ENCODE measurements at places on chromosomes 16 and 17. TPM values are rescaled to one million over a fixed set of nuclear protein-coding genes. Genes with fewer than 3 reads are reported as not detected.

TBC1D24 gene
- 10.8 TPM for polyA plus RNA-seq

ZNF319 gene
- 3.9 TPM for polyA plus RNA-seq

EPOP gene
- polyA plus RNA-seq, result 1.4 TPM

KAT2A gene
- polyA plus RNA-seq, result 157 TPM

RCVRN gene
- 0.30 TPM for polyA plus RNA-seq

MYH1 gene
- polyA plus RNA-seq, result 0.09 TPM

GRCh38 chr17:41710472-41711090 is 1.6 kb upstream of the GAST start:
- H3K27ac ChIP-seq, result no peak overlapping the region
- H3K4me3 ChIP-seq, result no peak overlapping the region
- no peaks in the 10 kb centered on the region for H3K27me3 ChIP-seq

DNA sequence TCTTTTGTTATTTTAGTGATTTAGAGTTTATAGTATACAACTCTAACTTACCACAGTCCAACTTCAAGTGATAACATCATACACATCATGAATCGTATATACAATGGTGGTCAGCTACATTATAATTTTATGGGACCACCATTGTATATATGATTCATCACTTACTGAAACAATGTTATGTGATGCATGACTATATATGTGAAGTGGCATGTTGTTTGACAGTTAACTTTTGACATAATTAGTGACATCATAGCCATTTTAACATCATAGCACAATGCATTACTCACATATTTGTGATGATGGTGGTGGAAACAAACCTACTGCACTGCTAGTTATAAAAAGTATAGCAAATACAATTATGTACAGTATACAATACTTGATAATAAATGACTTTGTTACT is 21.9 kb downstream of the DYNLL2 start:
- no peaks in the 10 kb centered on the region for H3K36me3 ChIP-seq
- no peak overlapping the region for H3K27ac ChIP-seq
- no peak for DNase-seq
- H3K4me1 ChIP-seq, result no peaks in the 10 kb centered on the region

DNA sequence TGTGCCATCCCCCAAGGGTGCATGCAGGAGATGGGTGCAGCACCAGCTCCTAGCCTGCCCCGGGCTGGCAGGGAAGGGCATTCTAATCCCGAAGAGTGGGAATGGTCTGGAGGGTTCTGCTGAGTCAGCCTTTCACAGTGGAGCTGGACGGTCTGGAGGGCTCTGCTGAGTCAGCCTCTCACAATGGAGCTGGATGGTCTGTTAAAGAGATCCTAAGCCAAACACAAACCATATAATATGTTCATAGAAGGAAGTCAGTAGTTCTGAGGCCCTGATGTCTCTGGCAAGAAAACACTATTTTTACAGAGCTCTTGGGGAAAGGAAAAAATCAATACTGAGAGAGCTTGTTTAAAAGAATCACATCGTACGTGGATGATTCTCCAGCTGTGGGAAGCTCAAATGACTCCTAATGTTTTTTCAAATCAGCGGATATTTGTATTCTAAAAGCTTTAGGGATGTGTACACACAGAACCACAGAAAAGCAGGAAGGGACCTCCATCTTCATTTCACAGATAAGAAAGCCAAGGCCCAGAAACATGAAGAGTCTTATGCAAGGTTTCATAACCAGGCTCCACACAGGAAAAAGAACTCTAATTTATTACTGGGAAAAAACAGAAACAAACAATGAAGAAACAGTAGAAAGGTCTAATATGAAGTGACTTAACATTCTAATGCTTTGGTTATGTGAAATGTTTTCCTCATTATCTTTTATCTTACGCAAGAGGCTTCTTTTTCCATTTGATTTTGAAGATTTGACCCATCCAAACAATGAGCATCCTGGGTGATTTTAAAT is 176.3 kb downstream of the VPS53 start:
- DNase-seq, result no peak
- no peaks in the 10 kb centered on the region for H3K27me3 ChIP-seq
- H3K4me3 ChIP-seq, result no peak overlapping the region
- no peak overlapping the region for H3K27ac ChIP-seq

DNA sequence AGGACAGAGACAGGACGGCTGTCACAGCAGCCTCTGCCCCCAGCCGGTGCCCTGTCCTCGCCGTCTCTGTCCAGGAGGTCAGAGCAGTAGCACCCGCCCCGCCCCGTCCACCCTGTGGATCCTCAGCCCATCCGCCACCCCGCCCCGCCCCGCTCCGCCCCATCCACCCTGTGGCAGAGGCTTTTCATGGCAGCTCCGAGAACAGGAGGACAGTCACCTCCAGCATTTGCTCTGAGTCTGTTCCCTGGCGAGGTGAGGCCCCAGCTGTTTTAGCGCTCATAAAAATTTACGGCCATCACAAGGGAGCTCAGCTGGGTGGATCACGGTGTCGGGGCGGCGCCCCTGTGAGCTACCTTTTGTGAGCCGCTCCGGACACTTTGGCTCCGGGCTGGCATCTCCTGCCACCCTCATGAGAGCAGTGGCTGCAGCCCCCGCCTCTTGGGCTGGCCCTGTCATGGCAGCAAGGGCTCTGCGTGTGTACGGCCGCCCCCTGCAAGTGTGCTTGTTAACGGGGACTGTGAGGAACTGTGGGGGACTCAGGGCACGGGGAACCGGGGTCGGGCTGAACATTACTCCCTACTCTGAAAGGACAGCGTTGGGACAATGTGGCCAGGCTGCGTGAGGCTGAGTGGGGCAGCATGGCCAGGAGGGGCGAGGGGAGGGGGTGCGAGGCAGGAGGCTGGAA is 32.3 kb upstream of the GNG13 start:
- no peaks in the 10 kb centered on the region for H3K4me1 ChIP-seq
- no peak overlapping the region for H3K27ac ChIP-seq
- no peaks in the 10 kb centered on the region for H3K36me3 ChIP-seq
- no peaks in the 10 kb centered on the region for H3K27me3 ChIP-seq
- H3K4me3 ChIP-seq, result no peak overlapping the region

DNA sequence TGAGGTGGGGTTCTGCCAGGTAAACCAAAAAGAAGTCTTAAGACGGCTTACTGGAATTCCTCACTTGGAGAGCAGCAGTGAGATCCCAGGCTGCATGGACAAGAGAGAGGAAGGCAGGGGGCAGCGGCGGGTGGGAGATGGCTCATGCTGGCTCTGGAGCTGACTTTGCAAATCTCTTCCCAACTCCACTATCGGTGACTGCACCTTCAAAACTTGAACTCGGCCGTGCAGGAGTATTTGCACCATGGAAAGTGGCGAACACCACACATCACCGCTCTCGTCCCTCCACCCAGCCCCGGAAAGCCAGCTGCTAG is 16.7 kb downstream of the CA5A start:
- no peak overlapping the region for H3K27ac ChIP-seq
- H3K4me1 ChIP-seq, result peaks cover 4% of the 10 kb centered on the region
- H3K27me3 ChIP-seq, result no peaks in the 10 kb centered on the region
- no peak overlapping the region for H3K4me3 ChIP-seq

- no peaks in the 10 kb centered on the region for H3K36me3 ChIP-seq
- H3K27ac ChIP-seq, result no peak overlapping the region
- H3K4me1 ChIP-seq, result no peaks in the 10 kb centered on the region
- no peaks in the 10 kb centered on the region for H3K27me3 ChIP-seq
- no peak for DNase-seq
Measured at GRCh38 chr16:74035816-74036215, 260.8 kb upstream of the PSMD7 start.

- no peak overlapping the region for H3K27ac ChIP-seq
- DNase-seq, result no peak
- H3K36me3 ChIP-seq, result no peaks in the 10 kb centered on the region
- H3K4me1 ChIP-seq, result no peaks in the 10 kb centered on the region
- peaks cover 3% of the 10 kb centered on the region for H3K27me3 ChIP-seq
Measured at GRCh38 chr16:55437625-55438024, 41.4 kb upstream of the MMP2 start.

- DNase-seq, result no peak
- no peaks in the 10 kb centered on the region for H3K36me3 ChIP-seq
- no peaks in the 10 kb centered on the region for H3K4me1 ChIP-seq
Measured at GRCh38 chr17:29433541-29433940, 43.4 kb downstream of the TAOK1 start.

DNA sequence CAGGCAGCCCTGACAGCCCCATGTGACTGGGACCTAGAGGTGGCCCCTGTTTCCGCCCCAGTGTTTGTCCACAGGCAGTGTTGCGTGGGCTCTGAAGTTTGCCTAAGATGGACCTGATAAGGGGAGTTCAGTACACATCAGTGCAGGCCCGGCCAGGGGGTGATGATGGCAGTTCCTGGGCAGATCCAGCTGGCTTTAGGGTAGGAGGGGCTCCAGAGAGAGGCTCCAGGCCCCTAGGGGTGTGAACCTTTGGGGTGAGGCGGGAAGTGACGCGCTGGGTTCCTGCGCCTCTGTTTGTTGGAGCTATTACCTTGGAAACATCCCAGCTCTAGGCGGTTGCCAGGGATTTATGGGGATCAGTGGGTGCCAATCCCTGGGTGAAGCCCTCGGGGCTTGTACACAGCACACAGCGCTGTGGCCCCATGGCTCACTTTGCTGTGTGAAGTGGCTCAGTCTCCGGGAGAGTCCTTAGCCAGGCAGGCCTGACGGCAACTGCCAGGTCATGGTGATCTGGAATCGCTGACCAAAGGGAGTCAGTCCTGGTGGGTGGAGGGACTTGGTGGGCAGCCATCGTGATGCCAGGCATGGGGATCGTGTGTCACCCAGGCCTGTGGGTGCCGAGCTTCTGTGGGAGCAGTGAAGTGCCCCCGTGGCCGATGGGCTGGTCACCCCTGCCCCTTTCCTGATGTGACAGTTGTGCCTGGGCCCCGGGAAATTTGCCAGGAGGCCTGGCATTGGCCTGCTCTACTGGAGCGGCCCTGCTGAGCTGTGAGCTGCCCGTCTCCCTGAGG is 146.1 kb downstream of the SEC14L1 start:
- H3K27me3 ChIP-seq, result no peaks in the 10 kb centered on the region
- peaks cover 38% of the 10 kb centered on the region for H3K4me1 ChIP-seq
- DNase-seq, result peak; percentile 83

GRCh38 chr16:12530302-12530701 is 273.4 kb downstream of the CPPED1 start:
- no peak overlapping the region for H3K4me3 ChIP-seq
- no peaks in the 10 kb centered on the region for H3K27me3 ChIP-seq
- no peaks in the 10 kb centered on the region for H3K36me3 ChIP-seq
- H3K4me1 ChIP-seq, result no peaks in the 10 kb centered on the region
- no peak for DNase-seq

- no peak overlapping the region for H3K4me3 ChIP-seq
- no peaks in the 10 kb centered on the region for H3K4me1 ChIP-seq
- no peak overlapping the region for H3K27ac ChIP-seq
Measured at GRCh38 chr17:45820052-45820780, 24.5 kb upstream of the SPPL2C start.

GRCh38 chr16:83393196-83393981 is 414.4 kb upstream of the HSBP1 start:
- no peak overlapping the region for H3K4me3 ChIP-seq
- H3K27ac ChIP-seq, result no peak overlapping the region
- no peaks in the 10 kb centered on the region for H3K36me3 ChIP-seq
- no peak for DNase-seq
- no peaks in the 10 kb centered on the region for H3K4me1 ChIP-seq
- no peaks in the 10 kb centered on the region for H3K27me3 ChIP-seq

DNA sequence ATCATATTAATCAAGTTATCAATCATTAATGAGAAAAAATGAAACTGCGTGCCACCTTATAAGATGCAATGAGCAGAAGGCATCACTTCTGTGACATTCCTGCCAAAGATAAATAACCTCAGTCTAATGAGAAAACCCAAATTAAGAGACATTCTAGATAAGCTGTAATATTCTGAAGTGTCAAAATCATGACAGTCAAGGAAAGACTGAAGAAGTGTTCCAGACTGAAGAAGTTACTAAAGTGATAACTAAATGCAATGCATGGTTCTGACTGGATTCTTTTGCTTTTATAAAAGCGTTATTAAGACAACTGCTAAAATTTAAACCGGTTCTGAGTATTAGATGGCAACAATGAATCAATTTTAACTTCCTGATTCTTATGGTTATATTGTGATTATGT is 30.9 kb downstream of the BRIP1 start:
- no peak for DNase-seq
- H3K4me1 ChIP-seq, result no peaks in the 10 kb centered on the region
- H3K4me3 ChIP-seq, result no peak overlapping the region
- H3K36me3 ChIP-seq, result no peaks in the 10 kb centered on the region
- H3K27me3 ChIP-seq, result no peaks in the 10 kb centered on the region
- no peak overlapping the region for H3K27ac ChIP-seq

- no peaks in the 10 kb centered on the region for H3K4me1 ChIP-seq
- no peak for DNase-seq
- H3K27me3 ChIP-seq, result no peaks in the 10 kb centered on the region
- no peaks in the 10 kb centered on the region for H3K36me3 ChIP-seq
- H3K4me3 ChIP-seq, result no peak overlapping the region
Measured at GRCh38 chr16:69267633-69268032, 43.5 kb upstream of the VPS4A start.

GRCh38 chr17:77349976-77350830 is 209.4 kb downstream of the SEC14L1 start:
- H3K4me3 ChIP-seq, result no peak overlapping the region
- DNase-seq, result no peak

DNA sequence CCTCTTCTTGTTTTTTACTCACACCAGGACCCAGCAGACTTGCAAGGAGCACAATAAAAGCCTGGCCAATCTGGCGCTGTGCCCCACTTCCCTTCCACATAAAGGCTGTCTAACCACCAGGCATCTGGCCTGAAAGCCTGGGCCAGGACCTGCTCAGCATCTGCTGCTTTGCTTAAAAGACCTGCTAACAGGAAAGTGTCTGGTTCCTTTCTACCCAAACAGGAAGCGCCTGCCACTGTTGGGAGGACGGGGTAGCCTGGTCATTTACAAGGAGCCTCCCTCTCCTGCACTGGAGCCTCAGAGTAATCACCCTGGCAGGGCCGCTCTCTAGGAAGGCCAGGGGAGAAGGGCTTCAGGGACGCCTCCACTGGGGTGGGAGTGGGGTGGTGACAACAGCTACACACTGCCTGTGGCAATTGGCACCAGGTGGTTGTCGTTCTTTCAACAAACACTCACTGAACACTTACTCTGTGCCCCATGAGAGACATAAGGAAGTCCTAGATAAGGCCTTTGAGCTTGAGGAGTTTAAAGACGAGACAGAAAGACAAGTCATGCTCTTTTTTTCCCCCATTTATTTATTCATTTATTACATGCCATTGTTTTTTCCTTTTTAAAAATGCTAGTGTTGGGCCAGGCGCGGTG is 6.3 kb upstream of the MMP28 start:
- H3K4me3 ChIP-seq, result no peak overlapping the region
- no peaks in the 10 kb centered on the region for H3K4me1 ChIP-seq
- H3K27me3 ChIP-seq, result peaks cover 2% of the 10 kb centered on the region
- H3K36me3 ChIP-seq, result no peaks in the 10 kb centered on the region
- no peak for DNase-seq

Measured in pancreas (tissue), 10 donors.